ENCODE measurements at places on chromosomes 2 and 18.

- DNase-seq, result peak; percentile 83
Observed at GRCh38 chr2:65420712-65421431, 11.5 kb downstream of the SPRED2 start.

DNA sequence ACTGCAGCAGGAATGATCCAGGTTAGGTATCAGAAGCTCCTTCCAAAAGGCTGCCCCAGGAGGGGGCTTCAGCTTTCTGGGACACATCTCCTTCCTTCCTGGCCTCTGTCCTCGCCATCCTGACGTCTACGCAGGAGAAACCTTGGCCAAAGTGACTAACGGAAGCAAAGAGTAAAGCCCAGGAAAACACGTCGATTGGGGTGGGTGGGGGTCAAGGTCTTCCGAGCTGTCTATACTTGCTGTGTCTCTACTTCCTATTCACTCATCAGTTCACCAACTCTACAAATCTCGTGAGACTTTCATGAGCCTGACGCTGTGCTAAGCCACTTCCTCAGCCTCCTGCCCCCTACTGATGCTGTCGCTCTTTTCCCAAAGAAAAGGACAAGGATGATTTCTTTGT is 212.6 kb downstream of the TNS1 start:
- DNase-seq, result no peak

GRCh38 chr2:54675738-54676137 is 47.7 kb upstream of the EML6 start:
- no peak for DNase-seq

DNA sequence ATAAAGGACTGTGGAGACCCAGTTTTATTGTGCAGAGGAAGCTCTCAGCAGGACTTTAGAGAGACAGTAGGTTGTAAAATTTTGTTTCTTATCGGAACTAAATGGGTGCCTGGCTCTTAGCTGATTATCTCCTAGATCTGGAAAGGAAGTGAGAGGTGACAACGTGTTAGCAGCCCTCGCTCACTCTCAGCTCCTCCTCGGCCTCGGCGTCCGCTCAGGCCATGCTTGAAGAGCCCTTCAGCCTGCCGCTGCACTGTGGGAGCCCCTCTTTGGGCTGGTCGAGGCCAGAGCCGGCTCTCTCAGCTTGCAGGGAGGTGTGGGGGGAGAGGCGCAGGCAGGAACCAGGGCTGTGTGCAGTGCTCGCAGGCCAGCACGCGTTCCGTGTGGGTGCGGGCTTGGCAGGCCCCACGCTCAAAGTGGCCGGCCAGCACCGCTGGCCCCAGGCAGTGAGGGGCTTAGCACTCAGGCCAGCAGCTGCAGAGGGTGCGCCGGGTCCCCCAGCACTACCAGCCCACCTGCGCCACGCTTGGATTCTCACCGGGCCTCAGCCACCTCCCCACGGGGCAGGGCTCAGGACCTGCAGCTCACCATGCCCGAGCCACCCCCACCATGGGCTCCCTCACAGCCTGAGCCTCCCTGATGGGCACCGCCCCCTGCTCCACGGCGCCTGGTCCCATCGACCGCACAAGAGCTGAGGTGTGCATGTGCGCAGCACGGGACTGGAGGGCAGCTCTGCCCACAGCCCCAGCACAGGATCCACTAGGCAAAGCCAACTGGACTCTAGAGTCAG is 4.6 kb upstream of the MFF start:
- no peak for DNase-seq

DNA sequence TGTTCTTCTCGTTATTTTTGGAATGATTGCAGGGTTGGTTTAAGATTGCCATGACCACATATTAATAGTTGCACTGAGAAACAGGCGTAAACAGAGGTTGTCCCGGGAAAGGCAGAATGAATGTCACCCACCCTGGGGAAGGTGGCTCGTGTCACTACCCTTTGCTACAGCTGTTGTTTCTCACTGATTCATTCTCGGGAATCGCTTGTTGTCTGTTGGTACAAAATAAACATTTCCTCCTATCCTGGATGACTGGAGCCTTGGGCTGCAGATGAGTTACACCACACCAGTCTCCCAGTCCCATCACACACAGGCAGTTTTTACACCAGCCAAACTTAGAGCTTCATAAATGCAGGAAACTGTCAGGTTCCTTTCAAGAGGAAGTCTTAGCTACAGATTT is 216.7 kb downstream of the GBX2 start:
- no peak for DNase-seq

- DNase-seq, result no peak
Observed at GRCh38 chr2:74414441-74414840, 7.0 kb downstream of the C2orf81 start.

DNA sequence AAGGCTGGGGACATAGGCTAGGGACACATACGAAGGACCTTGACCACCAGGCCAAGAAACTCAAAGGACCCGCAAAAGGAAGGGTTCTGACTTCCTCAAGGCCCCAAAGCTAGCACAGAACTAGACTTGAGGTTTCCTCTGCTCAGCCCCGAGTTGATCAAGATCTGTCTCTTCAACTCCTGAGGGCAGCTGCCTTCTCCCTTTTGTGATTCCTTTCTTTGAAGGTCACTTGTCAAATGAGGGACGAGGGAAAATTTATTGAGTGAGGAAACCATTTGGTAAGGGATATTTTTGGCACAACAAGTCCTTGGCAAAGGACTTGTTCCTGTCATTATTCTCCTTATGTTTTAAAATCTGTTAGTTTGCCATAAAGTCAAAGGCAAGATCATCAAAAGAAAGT is 12.3 kb upstream of the ROCK2 start:
- DNase-seq, result no peak

DNA sequence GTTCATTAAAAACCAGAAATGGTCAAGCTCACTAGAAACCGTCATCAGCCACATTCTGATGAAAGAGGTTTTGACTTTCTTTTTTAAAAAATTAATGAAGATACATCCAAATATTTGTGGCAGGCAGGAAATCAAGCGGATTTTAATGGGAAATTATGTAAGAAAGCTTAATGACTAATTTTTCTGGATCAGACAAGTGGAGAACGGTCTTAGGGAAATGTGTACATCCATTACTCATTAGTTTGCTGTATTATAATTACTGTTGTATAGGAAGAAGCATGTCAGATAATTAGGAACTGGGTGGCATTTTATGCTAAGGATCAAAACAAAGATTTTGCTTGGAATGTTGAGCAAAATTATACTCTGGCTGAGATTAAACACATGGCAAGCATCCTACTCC is 39.4 kb downstream of the AGAP1 start:
- no peak for DNase-seq

GRCh38 chr2:3256157-3256556 is 121.5 kb downstream of the EIPR1 start:
- DNase-seq, result no peak

DNA sequence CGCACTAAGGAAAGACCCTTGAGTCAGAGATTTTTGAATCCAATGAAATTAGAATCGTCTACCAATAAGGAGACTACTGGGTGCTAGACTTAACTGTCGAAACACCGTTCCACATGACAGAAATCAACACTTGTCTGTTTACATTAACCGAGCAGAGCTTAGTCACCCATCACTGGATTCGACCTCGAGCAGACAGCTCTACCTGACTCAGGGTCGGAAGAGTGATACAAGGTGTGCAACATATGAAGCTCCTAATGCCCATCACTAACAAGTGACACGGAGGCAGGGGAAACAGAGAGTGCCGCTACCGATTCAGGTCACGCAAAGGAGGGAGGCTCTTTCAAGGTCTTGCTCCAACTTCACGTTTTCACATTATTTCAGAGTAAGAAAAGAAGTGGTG is 54.2 kb upstream of the FZD5 start:
- DNase-seq, result no peak

DNA sequence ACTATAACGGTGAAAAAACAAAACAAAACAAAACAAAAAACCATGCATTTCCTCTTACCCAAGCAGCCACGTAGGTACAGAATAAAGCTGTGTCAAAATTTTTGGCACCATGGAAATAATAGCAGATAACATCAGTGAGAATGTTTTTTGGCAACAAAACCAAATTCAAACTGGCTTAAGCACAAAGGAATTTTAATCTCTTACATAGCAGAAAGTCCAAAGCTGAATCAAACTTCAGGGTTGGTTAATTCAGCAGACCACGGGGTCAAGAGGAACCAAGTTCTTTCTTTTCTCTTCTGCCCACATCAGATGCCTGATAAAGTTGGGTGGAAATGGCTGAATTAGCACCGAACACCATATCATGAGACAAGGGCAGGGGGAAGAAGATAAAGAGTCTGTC is 129.5 kb downstream of the PAX3 start:
- no peak for DNase-seq

DNA sequence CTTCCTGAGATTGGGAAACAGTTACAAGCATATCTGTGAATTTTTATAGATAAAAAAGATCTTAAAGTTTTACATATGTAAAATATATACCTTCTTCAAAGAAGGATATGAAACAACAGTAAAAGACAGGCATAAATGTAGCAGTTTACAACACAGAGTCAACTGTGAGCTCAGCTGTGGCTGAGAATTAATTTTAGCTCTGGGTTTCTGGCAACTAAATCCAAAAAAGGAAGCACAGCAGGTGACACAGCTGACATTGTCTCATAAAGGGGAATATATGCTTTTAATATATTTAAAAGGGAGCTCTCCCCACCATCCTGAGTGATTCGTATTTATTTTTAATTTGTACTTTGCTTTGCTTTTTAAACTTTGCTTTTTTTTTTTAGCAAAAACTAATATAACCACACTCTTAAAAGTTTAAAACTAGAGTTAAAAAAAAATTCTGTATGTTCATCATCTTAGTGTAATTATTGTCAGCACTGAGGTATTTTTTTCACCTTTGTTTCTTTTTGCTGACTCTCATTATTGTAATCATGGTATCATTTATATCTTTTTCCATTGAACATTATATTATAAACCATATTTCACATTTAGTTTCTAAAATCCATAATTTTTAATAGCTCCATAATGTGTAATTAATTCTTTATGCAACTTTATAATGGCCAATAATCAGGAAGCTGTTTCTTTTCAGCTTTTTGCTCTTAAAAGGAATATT is 6.7 kb downstream of the TUBB6 start:
- no peak for DNase-seq

DNA sequence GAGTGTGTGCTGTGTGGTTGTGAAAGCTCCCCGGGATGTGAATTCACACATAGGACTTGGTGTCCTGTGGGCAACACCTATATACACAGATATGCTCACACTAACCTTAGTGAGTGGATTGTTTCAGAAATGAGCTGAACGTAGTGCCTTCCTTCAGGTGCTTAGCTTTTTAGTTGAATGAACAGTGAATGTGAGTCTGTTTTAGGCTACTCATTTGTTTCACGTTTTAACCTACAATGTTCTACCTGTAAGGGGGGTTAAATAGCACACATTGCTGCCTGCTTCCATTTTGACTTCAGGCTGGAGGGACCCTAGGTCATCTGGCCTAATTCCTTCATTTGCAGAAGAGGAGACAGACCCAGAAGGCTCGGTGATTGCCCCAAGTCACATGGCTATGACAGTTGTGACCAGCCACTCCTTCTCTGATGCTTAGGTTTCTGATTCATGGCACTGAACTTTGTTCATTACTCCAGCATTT is 1.0 kb downstream of the PLEK start:
- no peak for DNase-seq

DNA sequence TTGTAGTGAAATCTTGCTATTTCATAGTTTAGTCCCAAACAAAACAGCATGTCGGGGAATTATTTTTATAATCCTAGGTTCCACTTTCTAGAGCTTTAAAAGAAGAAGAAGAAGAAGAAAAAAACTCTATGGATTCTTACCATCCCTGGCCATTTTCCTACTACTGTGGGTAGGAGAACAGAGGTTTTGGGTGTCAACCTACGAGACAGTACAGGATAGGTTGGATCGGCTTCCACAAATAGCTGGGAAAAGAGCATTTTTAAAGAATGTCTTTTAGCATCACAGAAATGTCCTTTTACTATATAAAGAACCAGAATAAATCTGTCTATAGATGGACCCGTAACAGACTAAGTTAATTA is 65.2 kb downstream of the RBMS1 start:
- no peak for DNase-seq

DNA sequence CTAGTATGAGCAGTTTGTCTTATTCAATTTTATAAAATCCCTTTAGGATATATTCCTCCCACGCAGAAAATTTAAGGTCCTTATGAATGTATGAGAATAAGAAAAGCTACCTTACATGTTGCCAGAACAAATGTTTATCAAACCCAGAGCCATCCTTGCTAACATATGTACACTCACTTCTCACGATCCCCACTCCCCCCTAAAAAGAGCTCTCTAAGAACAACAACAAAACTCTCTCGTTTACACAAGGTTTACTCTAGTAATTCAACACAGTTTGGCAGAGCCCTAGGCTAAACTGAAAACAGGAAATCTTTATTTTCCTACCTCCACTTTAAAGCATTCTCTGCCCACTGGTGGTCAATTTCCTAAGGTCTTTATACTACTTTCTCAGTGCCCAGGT is 504.9 kb downstream of the ZEB2 start:
- no peak for DNase-seq

DNA sequence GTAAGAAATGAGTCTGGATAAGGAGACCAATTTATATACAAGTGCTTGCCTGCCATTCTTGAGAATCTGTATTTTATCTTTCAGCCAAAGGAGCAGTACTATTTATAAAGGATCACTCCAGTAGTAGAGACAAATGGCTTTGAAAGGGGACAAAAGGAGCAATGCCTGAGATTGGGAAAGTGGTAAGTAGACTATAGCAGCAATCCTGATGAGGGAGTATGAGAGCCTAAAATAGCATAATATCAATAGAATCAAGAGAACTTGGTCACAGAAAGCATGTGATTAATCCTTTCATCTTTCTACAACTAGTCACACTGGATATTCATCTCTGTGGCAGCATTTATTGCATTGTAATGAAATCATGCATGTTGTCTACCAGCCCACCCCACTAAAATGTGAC is 20.2 kb downstream of the NRXN1 start:
- DNase-seq, result no peak

- DNase-seq, result no peak
Observed at GRCh38 chr2:63422556-63422955, 165.7 kb downstream of the WDPCP start.

DNA sequence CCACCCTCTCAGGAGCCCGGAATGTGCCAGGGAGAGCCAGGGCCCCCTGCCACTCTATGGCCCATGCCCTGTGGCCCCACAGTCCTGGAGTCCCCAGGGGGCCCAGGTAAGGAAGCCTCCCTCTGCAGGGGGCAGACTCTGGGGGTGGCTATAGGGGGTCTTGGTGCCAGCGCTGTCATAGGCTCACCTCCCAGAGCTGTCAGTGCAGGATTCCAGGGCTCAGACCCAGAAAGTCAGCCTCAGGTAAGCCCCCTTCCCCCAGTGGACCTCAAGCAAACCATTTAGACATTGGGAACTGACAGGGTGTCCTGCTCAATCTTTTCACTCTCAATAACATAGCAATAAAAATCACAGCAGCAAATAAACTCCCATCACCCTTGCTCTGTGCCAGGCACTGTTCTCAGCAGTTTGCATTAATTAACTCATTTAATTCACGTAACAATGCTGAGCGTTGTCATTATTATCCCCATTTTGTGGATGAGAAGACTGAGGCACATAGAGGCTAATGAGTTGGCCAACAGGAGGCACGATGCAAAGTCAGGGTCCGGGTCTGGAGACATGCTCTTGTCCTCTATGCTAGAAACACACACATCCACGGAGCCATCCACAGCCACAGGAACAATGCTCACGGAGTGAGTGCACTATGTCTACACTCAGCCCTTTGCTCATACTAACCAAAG is 79.6 kb downstream of the TNS1 start:
- DNase-seq, result no peak
